ENCODE measurements at places on chromosomes 13 and 19.

- H3K27me3 ChIP-seq = no peaks in the 10 kb centered on the region
- DNase-seq = peak; percentile 14
- H3K4me3 ChIP-seq = no peak overlapping the region
- H3K27ac ChIP-seq = peak overlapping the region; percentile 71
Observed at GRCh38 chr13:86757236-86757978, 913.8 kb upstream of the SLITRK5 start.

- H3K36me3 ChIP-seq = no peaks in the 10 kb centered on the region
- no peaks in the 10 kb centered on the region for H3K4me1 ChIP-seq
- no peak for DNase-seq
Observed at GRCh38 chr13:26425443-26426358, 131.8 kb upstream of the WASF3 start.

GRCh38 chr19:46736531-46737297 lies 9.1 kb upstream of the FKRP start:
- H3K27me3 ChIP-seq = peaks cover 1% of the 10 kb centered on the region
- H3K4me1 ChIP-seq = peaks cover 23% of the 10 kb centered on the region
- H3K27ac ChIP-seq = no peak overlapping the region
- no peaks in the 10 kb centered on the region for H3K36me3 ChIP-seq
- DNase-seq = no peak
- H3K4me3 ChIP-seq = no peak overlapping the region

DNA sequence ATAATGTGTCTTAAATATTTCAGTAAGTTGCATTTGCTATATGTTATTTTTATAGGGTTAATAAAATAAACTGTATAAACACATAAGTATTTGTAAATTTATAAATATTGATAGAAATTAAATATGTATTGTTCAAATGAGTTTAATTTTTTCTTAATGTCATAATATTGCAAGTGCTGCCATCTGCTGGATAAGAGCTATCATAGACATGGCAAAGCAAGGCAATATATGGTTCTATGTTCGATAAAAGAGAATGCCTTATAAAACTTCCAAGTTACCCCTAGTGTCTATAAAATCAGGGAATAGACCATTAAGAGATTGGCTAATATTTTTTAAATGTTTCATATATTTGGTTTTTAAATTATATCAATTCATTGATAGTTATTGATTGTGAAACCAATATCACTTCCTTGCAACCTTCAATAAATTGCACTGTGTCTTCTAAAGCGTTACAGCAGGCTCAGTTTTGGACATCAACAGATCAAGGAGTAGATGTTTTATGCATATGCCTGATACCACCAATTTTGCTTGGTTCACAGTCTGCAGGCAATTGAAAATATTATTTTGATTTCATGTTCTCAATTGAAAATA lies 29.0 kb upstream of the SLITRK6 start:
- H3K4me1 ChIP-seq = no peaks in the 10 kb centered on the region
- H3K27me3 ChIP-seq = peaks cover 2% of the 10 kb centered on the region
- no peak overlapping the region for H3K4me3 ChIP-seq
- H3K27ac ChIP-seq = no peak overlapping the region
- DNase-seq = no peak

GRCh38 chr13:114053026-114053425 lies 79.2 kb upstream of the C13orf46 start:
- H3K27ac ChIP-seq = peak overlapping the region; percentile 87
- peaks cover 4% of the 10 kb centered on the region for H3K36me3 ChIP-seq
- peak overlapping the region; percentile 24 for H3K4me3 ChIP-seq
- H3K27me3 ChIP-seq = peaks cover 29% of the 10 kb centered on the region
- DNase-seq = no peak
- H3K4me1 ChIP-seq = peaks cover 81% of the 10 kb centered on the region

DNA sequence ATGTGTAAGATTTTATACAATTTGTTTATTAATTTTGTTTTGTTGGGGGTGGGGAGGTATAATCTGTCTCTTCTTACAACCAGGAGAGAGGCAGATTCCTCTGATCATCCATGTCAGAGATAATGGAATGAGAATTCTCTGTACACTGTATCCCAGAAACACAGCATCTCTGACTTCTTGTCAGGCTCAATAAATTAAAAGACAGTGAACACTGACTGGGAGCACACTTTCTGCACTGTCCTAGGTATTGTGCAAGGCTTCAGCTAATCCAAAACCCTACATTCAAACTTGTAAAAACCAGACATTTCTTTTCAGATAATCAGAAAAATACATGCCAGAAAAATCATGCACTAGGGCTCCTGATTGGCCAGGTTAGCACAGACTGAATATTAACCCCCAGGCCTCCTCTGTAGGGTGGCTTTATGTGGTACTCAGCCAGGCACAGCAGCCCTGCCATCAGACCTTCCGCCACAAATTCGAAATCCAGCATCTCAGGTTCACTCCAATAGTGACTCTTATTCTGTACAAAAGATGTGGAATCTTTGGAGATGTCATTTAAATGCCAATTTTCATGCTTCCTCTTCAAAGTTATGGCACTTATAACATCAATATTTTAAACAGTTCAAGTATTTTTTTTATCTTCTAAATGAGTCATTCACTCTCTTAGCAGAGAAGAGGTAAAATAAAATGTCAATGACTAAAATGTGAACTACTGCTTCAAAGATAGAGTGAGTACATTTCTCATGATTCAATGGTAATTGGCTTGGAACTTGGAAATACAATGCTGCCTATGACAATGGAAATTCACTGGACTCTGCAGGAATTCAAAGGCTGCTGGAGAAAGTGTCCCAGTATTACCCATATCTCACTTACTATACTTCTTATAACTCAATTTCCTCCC lies 211.5 kb downstream of the KLF12 start:
- no peak overlapping the region for H3K4me3 ChIP-seq
- H3K27me3 ChIP-seq = no peaks in the 10 kb centered on the region
- H3K27ac ChIP-seq = no peak overlapping the region
- H3K4me1 ChIP-seq = peaks cover 72% of the 10 kb centered on the region
- DNase-seq = no peak

DNA sequence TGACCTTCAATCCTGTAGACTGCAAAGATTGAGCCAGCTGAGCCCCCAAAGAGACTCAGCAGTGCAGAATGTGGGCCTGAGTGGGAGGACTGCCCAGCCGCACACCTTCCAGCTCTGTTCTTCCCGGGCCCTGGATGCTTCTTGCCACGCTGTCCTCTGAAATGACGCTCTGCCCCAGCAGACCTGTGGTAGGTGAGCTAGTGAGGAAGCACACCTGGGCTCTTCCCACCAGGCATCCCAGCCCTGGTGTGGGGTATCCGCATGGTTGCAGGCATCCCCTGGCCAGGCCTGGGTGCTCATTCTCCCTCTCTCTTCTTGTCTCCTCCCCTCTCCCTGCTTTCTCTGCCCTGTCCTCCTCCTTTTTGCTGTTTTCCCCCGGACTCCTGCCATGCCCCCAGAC lies 9.8 kb upstream of the MZF1 start:
- DNase-seq = no peak
- peaks cover 9% of the 10 kb centered on the region for H3K4me1 ChIP-seq
- H3K4me3 ChIP-seq = no peak overlapping the region
- H3K27ac ChIP-seq = no peak overlapping the region

DNA sequence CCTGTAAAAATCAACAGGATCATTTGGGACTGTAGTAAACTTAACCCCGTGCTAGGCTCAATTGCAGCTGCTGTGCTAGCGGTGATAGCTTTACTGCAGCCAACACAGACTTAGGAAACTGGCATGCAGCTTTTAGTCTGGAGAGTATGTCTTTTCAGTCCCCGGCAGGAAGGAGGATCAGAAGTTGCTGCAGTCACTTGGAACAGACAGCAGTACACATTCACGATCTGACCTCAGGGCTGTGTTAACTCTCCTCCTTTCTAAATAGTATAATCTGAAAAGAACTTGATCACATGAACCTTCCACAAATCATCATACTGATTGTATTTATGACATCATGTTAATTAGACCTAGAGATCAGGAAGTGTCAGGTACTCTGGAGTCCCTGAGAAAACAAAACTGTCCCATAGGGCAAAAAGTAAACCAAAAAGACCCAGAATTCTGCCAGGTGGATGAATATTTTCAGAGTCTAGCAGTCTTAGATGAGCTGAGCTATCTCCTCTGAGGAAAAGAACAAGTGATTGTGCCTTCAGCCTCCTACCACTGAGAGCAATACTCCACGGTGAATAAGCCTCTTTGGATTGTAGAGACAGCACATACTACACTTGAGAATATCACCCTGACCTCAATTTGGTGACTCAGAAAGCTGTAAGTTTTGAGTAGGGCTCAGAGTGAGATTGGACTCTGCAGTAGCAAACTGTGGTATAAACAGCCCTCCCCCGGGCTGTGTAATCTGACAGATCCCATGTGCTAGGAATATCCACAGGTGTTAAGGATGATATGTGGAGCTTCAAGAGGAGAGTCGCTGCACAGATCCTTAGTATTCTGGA lies 181.0 kb upstream of the GPR12 start:
- H3K27ac ChIP-seq = peak overlapping the region; percentile 85
- no peak overlapping the region for H3K4me3 ChIP-seq
- no peak for DNase-seq
- H3K36me3 ChIP-seq = no peaks in the 10 kb centered on the region
- H3K4me1 ChIP-seq = no peaks in the 10 kb centered on the region

DNA sequence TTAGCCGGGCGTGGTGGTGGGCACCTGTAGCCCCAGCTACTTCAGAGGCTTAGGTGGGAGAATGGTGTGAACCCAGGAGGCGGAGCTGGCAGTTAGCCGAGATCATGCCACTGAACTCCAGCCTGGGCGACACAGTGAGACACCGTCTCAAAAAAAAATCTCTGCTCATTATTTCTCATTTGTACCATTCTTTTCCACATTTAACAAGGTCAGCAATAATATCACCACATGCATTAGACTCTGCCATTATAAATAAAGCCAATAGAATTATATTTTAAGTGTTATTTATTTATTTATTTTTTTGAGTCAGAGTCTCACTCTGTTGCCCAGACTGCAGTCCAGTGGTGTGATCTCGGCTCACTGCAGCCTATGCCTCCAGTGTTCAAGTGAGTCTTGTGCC lies 24.2 kb downstream of the UGGT2 start:
- H3K4me3 ChIP-seq = no peak overlapping the region
- H3K36me3 ChIP-seq = no peaks in the 10 kb centered on the region
- no peaks in the 10 kb centered on the region for H3K4me1 ChIP-seq
- H3K27me3 ChIP-seq = no peaks in the 10 kb centered on the region
- no peak for DNase-seq

DNA sequence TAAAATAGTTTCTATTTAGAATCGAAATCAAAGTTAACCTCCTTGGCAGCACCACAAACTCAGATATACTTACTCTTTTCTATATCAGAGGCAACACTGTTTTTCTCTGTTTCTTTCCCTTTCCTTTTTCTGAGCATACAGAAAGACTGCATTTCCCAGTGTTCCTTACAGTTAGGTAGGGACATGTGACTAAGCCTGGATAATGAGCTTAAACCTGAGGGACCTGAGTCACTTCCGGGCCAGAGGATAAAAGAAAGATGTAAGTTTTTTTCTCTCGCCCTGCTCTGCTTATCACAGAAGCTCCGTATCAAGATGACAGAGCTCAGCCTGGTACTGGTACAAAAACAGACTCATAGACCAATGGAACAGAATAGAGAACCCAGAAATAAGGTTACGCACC lies 531.9 kb downstream of the KLF12 start:
- H3K27me3 ChIP-seq = peaks cover 4% of the 10 kb centered on the region
- no peak overlapping the region for H3K4me3 ChIP-seq
- H3K4me1 ChIP-seq = no peaks in the 10 kb centered on the region
- no peaks in the 10 kb centered on the region for H3K36me3 ChIP-seq

DNA sequence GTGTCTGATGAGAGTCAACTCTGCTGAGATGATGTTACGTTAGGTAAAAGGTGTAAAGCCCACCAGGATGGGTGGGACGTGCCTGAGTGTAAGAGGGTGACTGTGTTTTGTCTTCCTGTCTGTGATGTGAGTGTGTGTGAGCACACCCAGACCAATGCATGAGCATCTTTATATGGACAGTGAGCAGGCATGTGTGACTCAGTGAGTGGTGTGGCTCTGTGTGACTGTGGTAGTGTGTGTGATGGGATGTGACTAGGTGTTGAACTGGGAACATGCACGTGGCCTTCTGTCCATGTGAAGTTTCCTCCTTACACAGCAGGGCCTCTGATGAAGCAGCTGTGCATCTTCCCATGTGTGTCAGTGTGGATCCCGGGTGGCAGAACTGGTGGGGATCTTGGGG lies 17.8 kb upstream of the LGALS16 start:
- DNase-seq = no peak
- peaks cover 30% of the 10 kb centered on the region for H3K27me3 ChIP-seq
- H3K27ac ChIP-seq = no peak overlapping the region
- no peak overlapping the region for H3K4me3 ChIP-seq

DNA sequence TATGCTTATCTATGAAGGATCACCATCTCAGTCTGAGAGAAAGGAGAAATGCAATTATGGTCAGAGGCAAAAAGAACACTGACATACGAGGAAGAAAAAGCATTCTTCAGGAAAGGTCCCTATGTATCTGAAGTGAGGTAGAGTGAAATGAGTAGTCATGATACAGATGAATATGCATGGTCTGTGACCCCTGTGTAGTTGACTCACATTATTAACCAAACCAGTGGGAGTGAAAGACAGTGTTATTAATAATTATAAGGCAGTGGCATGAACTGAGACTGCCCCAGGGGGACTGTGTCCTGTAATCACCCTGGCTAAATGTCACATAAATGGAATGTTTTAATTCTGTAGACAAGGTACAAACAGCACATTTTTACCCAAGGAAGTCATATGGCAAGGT lies 1320.2 kb upstream of the PCDH9 start:
- H3K27ac ChIP-seq = no peak overlapping the region
- no peak overlapping the region for H3K4me3 ChIP-seq
- no peak for DNase-seq
- H3K4me1 ChIP-seq = no peaks in the 10 kb centered on the region
- H3K36me3 ChIP-seq = peaks cover 7% of the 10 kb centered on the region

- no peak overlapping the region for H3K4me3 ChIP-seq
- H3K27ac ChIP-seq = no peak overlapping the region
- peaks cover 8% of the 10 kb centered on the region for H3K36me3 ChIP-seq
- peaks cover 4% of the 10 kb centered on the region for H3K27me3 ChIP-seq
- no peak for DNase-seq
Observed at GRCh38 chr19:8224394-8225145, 15.4 kb downstream of the CERS4 start.

GRCh38 chr19:41445575-41445974 lies 2.6 kb downstream of the ERICH4 start:
- no peak overlapping the region for H3K27ac ChIP-seq
- H3K4me3 ChIP-seq = no peak overlapping the region
- peaks cover 5% of the 10 kb centered on the region for H3K4me1 ChIP-seq
- DNase-seq = no peak
- H3K36me3 ChIP-seq = peaks cover 3% of the 10 kb centered on the region

- H3K27me3 ChIP-seq = peaks cover 2% of the 10 kb centered on the region
- H3K4me3 ChIP-seq = no peak overlapping the region
- no peak for DNase-seq
- no peak overlapping the region for H3K27ac ChIP-seq
- H3K36me3 ChIP-seq = no peaks in the 10 kb centered on the region
- H3K4me1 ChIP-seq = no peaks in the 10 kb centered on the region
Observed at GRCh38 chr13:76754414-76754813, 131.8 kb downstream of the KCTD12 start.

GRCh38 chr19:4541114-4541805 lies 1.4 kb upstream of the LRG1 start:
- no peaks in the 10 kb centered on the region for H3K4me1 ChIP-seq
- H3K4me3 ChIP-seq = no peak overlapping the region
- H3K36me3 ChIP-seq = no peaks in the 10 kb centered on the region
- no peak for DNase-seq
- H3K27ac ChIP-seq = no peak overlapping the region

All from immature natural killer cell (primary cell).